ENCODE measurements at places on chromosomes 12 and 14. TPM values are rescaled to one million over a fixed set of nuclear protein-coding genes. Genes with fewer than 3 reads are reported as not detected.

The TEX52 gene
- total RNA-seq, result 0.20 TPM

- no peak for DNase-seq
These were observed 49.1 kb downstream of the PTGER2 start for GRCh38 chr14:52363041-52363704.

DNA sequence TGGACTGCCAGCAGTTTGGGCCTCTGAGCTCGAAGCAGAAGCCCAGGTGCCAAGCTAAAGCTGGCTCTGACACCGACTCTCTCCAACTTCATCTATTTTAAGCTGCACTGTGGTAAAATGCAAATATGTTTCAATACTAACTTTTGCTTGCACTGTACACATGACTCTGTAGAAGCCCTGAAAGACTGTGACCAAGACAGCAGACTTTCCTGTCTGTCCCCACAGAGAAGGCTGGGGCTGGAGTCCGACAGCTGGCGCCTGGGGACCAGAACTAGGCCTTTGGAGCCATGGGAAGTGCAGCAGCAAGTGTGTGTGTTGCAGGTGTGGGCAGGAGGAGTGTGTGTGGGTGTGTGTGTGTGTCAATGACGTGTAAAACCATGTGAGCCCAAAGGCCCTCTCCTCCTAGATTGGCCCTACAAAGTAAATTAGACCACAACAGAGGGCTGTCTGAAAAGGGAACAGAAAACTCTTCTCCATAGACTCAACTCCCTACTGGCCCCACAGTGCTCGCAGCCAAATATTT, 16.4 kb upstream of the RAB35 start:
- no peak for DNase-seq

DNA sequence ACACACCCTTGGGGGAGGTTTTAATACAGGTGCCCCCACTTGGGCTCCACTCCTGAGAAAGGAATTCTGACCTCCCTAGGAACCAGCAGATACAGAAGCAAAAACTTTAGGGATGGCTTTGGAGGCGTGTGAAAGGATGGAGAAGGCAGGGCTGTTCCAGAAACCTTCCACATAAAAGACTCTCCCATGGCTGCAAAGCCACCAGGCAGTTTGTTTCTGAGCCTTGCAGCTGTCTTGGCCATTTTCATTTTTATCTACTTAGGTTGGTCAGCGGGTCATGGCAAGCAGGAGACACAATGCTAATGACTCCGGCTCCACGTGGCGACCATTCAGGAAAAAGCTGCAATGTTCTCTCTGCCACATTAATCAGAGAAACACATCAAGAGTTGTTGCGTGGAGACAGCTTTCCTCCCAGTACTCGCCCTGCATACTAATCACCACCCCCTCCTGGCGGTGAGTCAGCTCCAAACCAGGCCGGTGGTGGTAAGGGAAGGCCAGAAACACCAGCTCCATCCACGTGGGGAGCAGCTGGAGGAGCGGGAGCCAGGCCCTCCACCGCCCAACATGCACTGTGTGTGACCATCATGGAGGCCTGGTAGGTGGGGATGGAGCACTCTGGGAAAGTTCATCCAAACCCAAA, 30.9 kb upstream of the IRF2BPL start:
- peak; percentile 47 for DNase-seq

- no peak for DNase-seq
These were observed 299.8 kb upstream of the PRKD1 start for GRCh38 chr14:30227436-30227835.

The HSPA2 gene
- total RNA-seq, result 6.8 TPM

The ETFBKMT gene
- total RNA-seq, result 1.4 TPM

GRCh38 chr12:85058339-85058738, 22.2 kb downstream of the LRRIQ1 start:
- no peak for DNase-seq

The NEK9 gene
- total RNA-seq, result 72.0 TPM

DNA sequence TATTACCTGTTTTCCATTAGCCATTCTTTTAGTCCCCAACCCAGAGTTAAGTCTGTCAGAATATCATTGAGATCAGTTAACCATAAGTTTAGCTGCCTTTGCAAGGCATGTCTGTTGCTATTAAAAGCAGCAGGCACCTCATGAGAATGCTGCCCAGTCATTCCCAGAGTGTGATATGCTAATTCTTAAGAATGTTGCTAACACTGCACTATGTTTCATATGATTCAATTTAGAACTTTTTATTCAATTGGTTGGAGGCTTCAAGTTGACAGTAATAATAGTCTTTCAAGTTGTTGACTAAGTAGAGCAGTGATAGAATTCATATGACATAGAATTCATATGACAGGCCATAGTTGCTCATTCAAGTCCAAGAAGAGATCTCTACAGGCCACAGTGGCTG, 292.3 kb downstream of the FUT8 start:
- DNase-seq, result peak; percentile 20

The OR4E2 gene
- total RNA-seq, result 0.25 TPM

- DNase-seq, result no peak
These were observed 136.8 kb upstream of the NTF3 start for GRCh38 chr12:5295151-5295550.

The PRR4 gene
- total RNA-seq, result 0.98 TPM

The SLC7A8 gene
- 0.76 TPM for total RNA-seq

DNA sequence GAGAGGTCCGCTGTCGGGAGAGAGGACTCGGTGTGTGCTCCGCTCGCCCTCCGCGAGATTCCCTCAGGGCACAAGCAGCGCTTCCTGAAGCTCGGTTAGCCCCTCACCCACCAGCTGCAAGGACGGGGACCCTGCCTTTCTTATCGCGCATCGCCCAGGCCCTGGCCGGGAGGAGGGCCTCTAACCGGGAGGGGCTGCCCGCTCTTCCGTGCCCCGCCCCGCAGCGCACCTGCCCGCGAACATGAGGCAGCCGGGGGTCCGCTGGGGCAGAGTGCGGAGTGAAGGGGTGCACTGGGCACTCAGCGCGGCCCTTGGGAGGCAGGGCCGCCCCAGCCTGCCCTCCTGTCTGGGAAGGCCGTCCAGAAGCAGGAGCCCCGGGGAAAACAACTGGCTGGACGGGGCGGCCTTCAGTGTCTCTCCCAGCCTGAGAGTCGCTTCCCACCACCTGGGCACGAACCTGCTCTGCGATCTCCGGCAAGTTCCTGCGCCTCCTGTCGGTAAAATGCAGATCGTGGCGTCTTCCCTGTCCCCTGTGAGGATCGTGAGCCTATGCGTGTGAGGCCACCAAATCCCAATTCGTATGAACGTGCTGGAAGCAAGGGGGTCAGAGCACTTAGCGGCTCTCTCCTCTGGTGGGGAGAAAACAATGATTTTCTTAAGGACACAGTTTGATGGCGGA, 28.0 kb upstream of the ADIPOR2 start:
- peak; percentile 32 for DNase-seq

- no peak for DNase-seq
These were observed 17.3 kb upstream of the C12orf71 start for GRCh38 chr12:27099629-27100028.

DNA sequence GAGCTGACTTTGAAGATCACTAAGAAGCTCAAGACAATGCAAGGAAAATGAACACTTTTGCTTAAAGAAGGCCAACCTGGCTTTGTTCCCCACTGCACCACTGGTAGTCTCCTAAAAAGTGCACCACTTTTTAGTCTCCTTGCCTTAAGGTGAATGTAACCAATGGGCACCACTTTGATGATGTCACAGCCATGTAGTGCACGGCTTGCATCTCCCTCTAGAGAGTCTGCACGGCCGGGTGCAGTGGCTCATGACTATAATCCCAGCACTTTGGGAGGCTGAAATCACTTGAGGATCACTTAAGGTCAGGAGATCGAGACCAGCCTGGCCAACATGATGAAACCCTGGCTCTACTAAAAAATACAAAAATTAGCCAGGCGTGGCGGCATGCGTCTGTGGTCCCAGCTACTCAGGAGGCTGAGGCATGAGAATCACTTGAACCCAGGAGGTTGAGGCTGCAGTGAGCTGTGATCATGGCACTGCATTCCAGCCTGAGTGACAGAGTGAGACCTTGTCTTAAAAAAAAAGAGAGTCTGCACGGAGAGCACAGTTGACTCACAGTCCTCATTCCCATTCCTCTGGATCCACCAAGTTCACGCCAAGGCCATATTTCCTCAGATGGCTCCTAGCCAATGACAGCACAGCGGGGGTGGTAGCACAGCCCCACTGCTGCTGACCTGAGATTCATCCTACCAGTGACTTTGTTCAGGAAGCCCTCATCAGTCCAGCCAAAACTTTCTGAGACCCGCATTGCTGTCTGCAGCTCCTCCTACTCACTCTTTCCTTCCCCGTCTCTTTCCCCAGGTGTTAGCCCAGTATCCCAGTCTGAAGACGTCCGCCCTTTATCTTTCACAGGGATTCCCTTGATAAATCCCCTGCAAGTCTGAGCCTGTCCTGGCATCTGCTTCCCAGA, 16.5 kb upstream of the IFT81 start:
- no peak for DNase-seq

DNA sequence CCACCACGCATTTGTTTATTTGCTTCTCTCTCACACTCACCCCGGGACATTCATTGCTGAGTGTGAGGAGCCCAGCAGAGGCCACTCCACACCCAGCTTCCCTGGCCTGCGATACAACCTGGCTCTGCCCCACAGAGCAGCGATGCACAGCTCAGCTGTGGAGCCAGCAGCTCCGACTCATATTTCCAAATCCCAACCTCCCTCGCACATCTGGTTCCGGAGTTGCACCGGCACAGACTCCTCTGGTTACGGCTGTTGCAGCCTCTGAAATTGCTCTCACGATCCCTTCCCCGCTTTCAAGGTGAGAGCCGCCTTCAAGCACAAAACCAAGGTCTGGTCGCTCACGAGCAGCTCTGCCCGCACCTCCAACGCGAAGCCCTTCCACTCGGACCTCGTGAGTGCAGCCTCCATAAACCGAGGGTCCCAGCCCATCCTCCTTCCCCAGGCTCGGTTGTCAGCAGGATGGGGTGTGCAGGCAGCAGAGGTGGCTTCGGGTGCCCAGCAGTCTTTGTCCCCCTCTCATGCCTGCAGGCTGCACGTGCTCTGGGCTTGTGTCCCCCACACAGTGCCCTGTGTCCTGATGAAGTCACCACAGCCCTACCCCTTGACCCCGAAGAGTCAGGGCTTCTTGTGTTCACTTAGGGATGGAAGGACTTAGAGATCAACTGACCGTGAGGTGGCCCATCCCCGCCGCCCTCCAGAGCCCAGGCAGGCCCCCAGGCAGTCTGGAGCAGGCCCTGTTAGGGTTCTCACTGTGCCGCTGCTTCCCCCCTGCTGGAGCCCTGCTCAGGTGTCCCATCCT, 184.3 kb downstream of the ADGRD1 start:
- DNase-seq, result peak; percentile 3

The PDE3A gene
- not detected for total RNA-seq

GRCh38 chr12:101018540-101018939, 191.5 kb downstream of the SLC5A8 start:
- no peak for DNase-seq

GRCh38 chr14:92386637-92387036, 63.7 kb downstream of the SLC24A4 start:
- no peak for DNase-seq

DNA sequence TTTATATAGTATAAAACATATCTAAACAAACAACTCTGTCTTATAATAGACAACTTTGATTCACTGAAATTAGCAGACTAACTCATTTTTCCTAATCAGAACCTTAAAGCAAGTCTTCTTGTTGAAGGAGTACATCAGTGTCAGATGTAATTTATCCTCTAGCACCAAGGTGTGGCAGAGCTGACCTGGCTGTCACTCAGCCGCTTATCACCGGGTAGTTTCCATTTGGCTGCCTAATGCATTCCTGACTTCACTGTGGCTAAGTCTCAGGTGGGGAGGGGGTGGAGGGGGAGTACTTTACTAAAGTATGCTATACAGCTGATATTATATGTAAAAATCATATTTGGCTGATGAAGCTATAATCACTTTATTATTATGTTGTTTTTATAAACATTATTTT, 339.9 kb upstream of the RGS6 start:
- no peak for DNase-seq

- DNase-seq, result no peak
These were observed 19.3 kb downstream of the FMNL3 start for GRCh38 chr12:49687941-49688340.

The DACT1 gene
- total RNA-seq, result 0.81 TPM

- DNase-seq, result peak; percentile 62
These were observed 1.0 kb upstream of the ERC1 start for GRCh38 chr12:989751-990660.

The CD27 gene
- 43.4 TPM for total RNA-seq

DNA sequence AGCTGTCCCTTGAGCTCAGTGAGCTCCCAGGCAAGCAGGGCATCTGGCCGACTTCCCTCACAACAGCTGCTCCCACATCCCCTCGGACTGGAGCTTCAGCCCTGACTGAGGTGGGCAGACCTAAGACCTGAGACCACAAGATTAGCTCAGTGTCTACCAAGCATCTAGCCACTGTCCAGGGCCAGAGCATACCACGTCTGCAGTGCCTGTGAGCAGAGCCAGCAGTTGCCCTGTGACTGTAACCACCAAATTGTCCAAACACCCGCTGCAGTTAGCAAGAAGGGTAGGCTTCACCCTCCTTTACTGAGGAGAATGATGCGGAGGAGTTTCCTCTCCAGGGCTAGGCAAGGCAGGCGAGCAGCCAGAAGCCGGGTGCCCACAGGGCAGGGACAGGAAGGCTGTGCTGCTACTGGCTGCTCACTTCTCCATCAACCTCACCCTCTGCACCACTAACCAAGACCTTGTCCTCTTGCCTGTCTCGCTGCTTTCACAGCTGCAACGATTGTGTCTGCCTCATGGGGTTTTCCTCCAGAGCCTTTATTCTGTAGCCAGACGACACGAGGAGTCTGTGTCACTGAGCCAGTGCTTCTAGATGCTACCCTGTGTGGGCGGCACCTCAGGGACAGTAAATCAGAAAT, 53.9 kb downstream of the ANAPC7 start:
- peak; percentile 45 for DNase-seq

DNA sequence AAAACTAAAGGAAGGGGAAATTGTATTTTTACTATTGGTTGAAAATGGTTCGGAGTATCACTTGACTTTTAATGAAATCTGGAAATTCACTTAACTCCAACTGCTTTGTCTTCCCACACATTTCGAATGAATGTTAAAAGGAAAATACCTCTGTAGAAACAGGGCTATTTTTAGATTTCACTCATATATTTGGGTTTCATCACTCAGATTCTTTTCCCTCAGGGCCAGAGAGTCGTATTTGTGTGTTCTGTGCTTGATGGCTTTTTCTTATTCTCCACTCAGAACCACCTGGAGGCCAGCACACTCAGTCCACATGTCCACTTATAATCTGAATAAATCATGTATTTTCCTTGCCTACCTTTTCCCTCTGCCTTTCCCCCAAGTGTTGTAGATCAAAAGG, 40.0 kb downstream of the DAAM1 start:
- DNase-seq, result no peak

DNA sequence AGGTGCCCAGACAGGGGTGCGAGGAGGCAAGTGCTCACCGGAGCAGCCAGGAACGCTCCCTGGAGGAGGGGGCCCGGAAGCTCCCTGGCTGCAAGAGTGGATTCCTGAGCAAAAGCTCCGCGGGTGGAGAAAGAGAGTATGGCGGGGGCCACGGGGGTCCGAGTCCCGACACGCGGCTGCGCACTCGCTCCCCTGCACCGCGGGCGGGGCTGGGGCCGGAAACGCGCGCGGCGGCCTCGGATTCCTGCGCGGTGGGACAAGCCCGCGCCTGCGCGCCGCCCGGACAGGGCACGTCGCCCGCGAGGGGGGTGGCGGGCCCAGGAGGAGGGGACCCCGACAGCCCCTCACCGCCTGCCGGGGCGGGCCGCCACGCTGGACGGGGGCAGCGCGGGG, 27.8 kb upstream of the GPR132 start:
- DNase-seq, result peak; percentile 71

The MYF6 gene
- not detected for total RNA-seq

The PTPRB gene
- not detected for total RNA-seq

The PCNX4 gene
- 34.7 TPM for total RNA-seq

The KHNYN gene
- 96.0 TPM for total RNA-seq

All from activated CD4-positive, alpha-beta memory T cell treated with anti-CD3 and anti-CD28 coated beads, Interleukin-2, amount 10 ng/mL, durations not matched to agents 7 days and 5 days (primary cell).